ENCODE measurements at places on chromosomes 16 and 17. TPM values are rescaled to one million over a fixed set of nuclear protein-coding genes. Genes with fewer than 3 reads are reported as not detected.

DNA sequence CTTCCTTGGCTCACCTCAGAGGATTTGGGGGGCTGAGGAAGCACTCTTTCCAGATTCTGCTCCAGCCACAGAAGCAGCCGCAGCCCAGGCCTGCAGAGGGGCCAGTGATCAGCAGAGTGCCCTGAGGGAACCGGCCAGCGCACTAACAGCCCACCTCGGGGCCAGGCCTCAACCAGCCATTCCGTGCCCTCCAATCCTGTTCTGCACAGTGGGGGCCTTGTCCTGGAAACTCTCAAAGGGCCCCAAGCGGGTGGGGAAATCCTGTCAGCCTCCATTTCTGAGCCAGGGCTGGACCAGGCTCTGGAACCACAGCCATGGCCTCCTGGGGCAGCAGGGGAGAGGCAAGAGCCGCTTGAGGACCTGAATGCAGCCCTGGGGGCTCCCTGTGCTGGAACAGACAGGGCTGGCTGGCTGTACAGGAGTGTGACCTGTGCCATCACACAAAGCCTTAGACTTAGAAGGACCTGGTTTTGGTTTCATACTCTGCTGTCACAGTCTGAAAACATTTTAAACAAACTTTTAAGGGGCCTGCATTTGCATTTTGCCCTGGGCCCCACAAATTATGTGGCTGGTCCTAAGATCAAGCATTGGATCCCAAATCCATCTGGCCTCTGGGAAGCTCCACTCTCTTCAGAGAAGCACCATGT, 10.0 kb downstream of the CNGB1 start:
- H3K36me3 ChIP-seq: no peaks in the 10 kb centered on the region
- H3K27ac ChIP-seq: no peak overlapping the region
- peaks cover 4% of the 10 kb centered on the region for H3K27me3 ChIP-seq
- no peak overlapping the region for H3K4me3 ChIP-seq

GRCh38 chr16:58863042-58863441, 128.9 kb upstream of the GOT2 start:
- no peak overlapping the region for H3K27ac ChIP-seq
- H3K36me3 ChIP-seq: no peaks in the 10 kb centered on the region
- peaks cover 4% of the 10 kb centered on the region for H3K27me3 ChIP-seq

GRCh38 chr17:16398270-16399267, 16.8 kb upstream of the TRPV2 start:
- peaks cover 10% of the 10 kb centered on the region for H3K4me1 ChIP-seq
- H3K27ac ChIP-seq: peak overlapping the region; percentile 5
- peaks cover 5% of the 10 kb centered on the region for H3K27me3 ChIP-seq
- DNase-seq: no peak
- H3K36me3 ChIP-seq: no peaks in the 10 kb centered on the region
- H3K4me3 ChIP-seq: no peak overlapping the region

DNA sequence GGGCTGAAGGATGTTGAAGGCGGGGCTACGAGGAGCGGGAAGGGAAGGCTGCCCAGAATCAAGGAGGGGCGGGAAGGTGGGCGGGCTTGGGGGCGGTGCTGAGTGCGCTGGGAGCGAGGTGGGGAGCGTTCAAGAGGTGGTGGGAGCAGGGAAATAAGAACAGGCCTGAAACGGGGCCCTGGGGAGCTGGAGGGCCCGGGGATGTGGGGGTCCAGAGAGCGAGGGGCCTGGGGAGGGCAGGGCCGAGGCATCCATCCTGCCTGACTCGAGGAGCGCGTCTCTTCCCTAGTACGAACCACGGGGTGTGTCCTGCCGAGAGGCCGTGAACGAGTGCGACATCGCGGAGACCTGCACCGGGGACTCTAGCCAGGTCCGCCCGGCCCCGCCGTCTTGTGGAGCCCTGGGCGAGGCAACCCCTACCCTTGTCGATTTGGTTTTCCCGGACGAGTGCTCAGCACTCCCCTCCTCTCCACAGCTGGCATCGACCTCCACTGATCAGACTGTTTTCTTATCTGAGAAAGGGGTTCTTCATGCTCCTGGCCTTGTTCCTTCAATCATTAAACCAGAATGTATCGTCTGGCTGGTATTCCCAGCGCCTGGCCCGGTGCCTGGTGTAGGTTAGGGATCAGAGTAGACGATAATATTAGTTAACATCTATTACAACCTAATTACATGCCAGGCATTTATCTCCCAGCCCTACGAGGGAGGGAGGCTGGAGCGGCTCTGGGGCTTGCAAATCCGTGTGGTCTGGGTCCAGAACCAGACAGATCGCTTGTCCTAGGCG, 17.2 kb downstream of the ADAM11 start:
- no peak overlapping the region for H3K27ac ChIP-seq
- no peaks in the 10 kb centered on the region for H3K4me1 ChIP-seq
- peak overlapping the region; percentile 89 for H3K4me3 ChIP-seq
- H3K36me3 ChIP-seq: no peaks in the 10 kb centered on the region

DNA sequence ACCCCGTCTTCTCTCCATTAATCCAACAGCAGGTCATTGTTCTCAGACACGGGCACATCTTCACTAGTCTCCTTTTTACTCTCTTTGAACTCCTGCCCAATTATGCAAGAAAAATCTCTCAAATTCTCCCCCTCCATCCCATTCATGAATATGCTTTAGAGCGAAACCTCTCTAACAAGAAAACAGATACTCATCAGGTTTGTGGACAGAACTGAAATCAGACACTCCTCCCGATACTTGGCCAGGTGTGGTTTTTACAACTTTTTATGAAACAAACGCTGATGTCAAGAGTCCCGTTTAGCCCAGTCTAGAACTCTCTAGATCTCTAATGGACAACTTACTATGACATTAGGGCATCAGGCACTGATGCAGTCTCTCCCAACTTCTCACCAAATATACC, 40.9 kb downstream of the PIK3R5 start:
- no peak for DNase-seq
- no peak overlapping the region for H3K4me3 ChIP-seq
- no peaks in the 10 kb centered on the region for H3K27me3 ChIP-seq
- no peak overlapping the region for H3K27ac ChIP-seq
- peaks cover 9% of the 10 kb centered on the region for H3K4me1 ChIP-seq

DNA sequence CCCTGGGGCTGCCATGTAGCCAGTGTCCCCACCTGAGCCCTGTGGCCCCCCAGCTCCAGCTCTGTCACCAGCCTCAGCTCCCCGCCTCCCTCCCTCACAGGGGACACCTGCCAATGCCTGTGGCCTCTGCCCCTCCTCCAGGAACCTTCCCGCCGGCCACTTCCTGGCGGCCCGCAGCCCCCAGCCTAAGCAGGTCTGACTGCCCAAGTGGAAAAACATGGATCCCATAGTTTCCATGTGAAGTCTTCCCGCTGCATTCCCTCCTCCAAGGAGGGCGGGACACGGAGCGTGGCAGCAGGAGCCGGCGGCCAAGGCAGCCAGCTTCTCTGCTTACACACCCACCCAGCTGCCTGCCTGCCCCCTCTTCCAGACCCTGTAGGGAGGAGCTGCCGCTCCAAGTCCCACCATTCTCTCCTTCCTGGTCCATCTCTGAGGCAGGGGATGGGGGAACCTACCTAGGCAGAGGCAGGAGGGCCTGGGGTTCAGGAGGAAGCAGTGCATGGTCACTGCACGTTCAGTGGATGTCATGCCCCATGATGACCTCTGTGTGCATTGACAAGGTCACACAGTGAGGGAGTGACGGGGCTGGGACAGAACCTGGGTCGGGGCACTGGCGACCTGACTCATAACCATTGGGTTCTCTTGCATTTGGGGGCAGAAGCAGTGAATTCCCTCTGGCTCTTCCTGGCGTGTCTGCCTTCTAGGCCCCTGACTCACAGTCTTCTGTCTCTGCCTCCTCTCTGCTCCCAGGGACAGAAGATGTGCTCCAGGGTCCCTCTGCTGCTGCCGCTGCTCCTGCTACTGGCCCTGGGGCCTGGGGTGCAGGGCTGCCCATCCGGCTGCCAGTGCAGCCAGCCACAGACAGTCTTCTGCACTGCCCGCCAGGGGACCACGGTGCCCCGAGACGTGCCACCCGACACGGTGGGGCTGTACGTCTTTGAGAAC, 8.7 kb downstream of the VASN start:
- no peaks in the 10 kb centered on the region for H3K36me3 ChIP-seq
- no peak for DNase-seq
- H3K27ac ChIP-seq: no peak overlapping the region
- H3K4me3 ChIP-seq: no peak overlapping the region

- no peak overlapping the region for H3K27ac ChIP-seq
- H3K4me3 ChIP-seq: no peak overlapping the region
- DNase-seq: no peak
- no peaks in the 10 kb centered on the region for H3K27me3 ChIP-seq
- H3K4me1 ChIP-seq: no peaks in the 10 kb centered on the region
Measured at GRCh38 chr16:9869776-9870175, 312.5 kb downstream of the GRIN2A start.

GRCh38 chr17:21194226-21194625, 19.7 kb downstream of the TMEM11 start:
- no peak for DNase-seq
- H3K27ac ChIP-seq: no peak overlapping the region

IGFBP4 gene
- 83.9 TPM for total RNA-seq

GRCh38 chr17:9958586-9959281, 53.7 kb upstream of the RCVRN start:
- H3K27ac ChIP-seq: no peak overlapping the region
- no peak for DNase-seq
- H3K4me1 ChIP-seq: no peaks in the 10 kb centered on the region
- H3K4me3 ChIP-seq: no peak overlapping the region
- H3K27me3 ChIP-seq: no peaks in the 10 kb centered on the region

GRCh38 chr17:77256710-77257109, 115.9 kb downstream of the SEC14L1 start:
- no peak overlapping the region for H3K4me3 ChIP-seq
- H3K4me1 ChIP-seq: no peaks in the 10 kb centered on the region
- H3K27ac ChIP-seq: no peak overlapping the region
- no peaks in the 10 kb centered on the region for H3K36me3 ChIP-seq
- no peak for DNase-seq

DNA sequence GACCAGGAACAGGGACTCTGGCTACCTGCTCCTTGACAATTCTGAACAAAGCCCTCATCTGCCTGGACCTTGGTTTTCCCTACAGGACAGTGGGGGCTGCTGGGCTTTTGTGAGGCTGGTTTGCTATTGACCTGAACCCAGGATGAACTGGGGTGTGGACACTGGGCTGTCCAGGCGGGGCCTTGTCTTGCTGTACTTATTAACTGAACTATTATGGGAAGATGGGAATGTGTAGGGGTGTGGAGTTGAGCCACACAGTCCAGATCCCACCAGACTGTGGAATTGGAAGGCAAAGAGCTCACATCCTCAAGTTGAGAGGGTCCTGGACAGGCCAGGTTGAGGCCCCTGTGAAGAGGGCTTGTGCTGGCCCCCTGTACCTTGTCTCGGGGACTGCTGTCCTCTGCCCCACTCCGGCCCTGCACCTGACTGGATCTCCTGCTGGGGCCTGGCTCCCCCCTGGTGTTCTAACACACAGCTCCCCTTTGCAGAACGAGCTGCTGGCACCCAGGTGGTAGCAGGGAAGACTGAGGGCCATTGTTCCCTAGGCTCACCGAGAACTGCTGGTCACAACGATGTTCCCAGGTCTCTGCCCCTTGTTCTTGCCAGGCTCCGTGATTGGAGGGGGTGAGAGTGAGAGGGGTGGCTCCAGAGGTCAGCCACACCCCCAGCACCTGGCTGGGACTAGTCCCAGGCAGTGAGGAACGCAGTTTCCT, 51.8 kb upstream of the CDC42EP4 start:
- H3K4me1 ChIP-seq: no peaks in the 10 kb centered on the region
- no peaks in the 10 kb centered on the region for H3K36me3 ChIP-seq
- DNase-seq: no peak

ARHGAP23 gene
- total RNA-seq: 0.57 TPM

RAI1 gene
- total RNA-seq: 31.1 TPM

GRCh38 chr17:13540546-13540945, 61.2 kb downstream of the HS3ST3A1 start:
- H3K27me3 ChIP-seq: no peaks in the 10 kb centered on the region
- H3K4me3 ChIP-seq: no peak overlapping the region
- H3K4me1 ChIP-seq: no peaks in the 10 kb centered on the region
- H3K36me3 ChIP-seq: no peaks in the 10 kb centered on the region
- DNase-seq: no peak
- no peak overlapping the region for H3K27ac ChIP-seq

DNA sequence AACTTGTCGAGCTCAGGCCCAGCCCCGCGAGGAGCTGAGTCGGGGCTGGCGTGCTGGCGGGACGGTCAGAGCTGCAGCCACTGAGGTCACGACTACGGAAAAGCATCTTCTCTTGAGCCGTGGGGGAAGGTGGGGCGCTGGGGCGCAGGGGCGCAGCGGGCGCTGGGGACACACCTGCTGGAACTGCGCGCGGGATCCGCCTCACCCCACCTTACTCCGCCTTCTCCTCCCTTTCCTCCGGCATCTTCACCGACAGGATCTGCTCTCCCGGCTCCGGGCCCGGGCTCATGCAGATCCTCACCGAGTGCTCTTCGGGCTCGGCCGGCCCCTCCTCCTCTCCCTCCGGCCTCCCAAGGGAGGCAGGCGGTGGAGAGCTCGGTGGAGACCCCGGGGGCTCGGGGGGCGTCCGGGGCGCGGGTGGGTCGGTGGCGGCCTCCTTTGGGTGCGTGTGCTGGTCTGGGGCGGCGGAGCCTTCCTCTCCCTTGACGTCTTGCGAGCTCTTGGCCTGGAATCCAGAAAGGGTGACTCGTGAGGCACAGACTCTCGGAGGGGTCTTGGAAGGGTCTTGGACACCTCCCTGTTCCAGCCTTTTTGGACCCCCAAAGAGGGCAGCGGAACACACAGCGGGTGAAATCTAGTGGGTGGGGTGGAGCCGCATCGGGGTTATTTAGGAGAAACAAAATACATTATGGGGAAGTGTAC, 81.8 kb upstream of the KIFC3 start:
- no peaks in the 10 kb centered on the region for H3K4me1 ChIP-seq
- peaks cover 56% of the 10 kb centered on the region for H3K27me3 ChIP-seq
- peaks cover 2% of the 10 kb centered on the region for H3K36me3 ChIP-seq

GRCh38 chr16:71262391-71262790, 26.8 kb downstream of the CMTR2 start:
- no peak overlapping the region for H3K4me3 ChIP-seq
- peaks cover 10% of the 10 kb centered on the region for H3K27me3 ChIP-seq
- no peak overlapping the region for H3K27ac ChIP-seq
- H3K4me1 ChIP-seq: no peaks in the 10 kb centered on the region
- H3K36me3 ChIP-seq: no peaks in the 10 kb centered on the region
- no peak for DNase-seq

CHST6 gene
- total RNA-seq: not detected

GRCh38 chr17:48746916-48747444, 18.4 kb upstream of the HOXB13 start:
- H3K4me3 ChIP-seq: no peak overlapping the region
- peaks cover 86% of the 10 kb centered on the region for H3K27me3 ChIP-seq
- H3K4me1 ChIP-seq: peaks cover 15% of the 10 kb centered on the region
- DNase-seq: no peak
- H3K27ac ChIP-seq: no peak overlapping the region

GRCh38 chr16:16007743-16008111, 58.3 kb downstream of the ABCC1 start:
- H3K27me3 ChIP-seq: no peaks in the 10 kb centered on the region
- no peak for DNase-seq
- H3K36me3 ChIP-seq: peaks cover 50% of the 10 kb centered on the region
- peak overlapping the region; percentile 86 for H3K27ac ChIP-seq
- H3K4me3 ChIP-seq: no peak overlapping the region

Measured in activated T-helper 1 cell treated with anti-CD3 and anti-CD28 coated beads, Interleukin-12 subunit alpha, Interleukin-12 subunit beta, Interleukin-2, Interleukin-4 antibody, amounts not matched to agents 30 ng/mL and 10 ng/mL and 1 ng/mL, durations not matched to agents 14 hours and 24 hours and 36 hours (primary cell).